ENCODE measurements at places on chromosomes 7 and 10. TPM values are rescaled to one million over a fixed set of nuclear protein-coding genes. Genes with fewer than 3 reads are reported as not detected.

- no peak for DNase-seq
These were observed 5.6 kb downstream of the CH25H start for GRCh38 chr10:89201345-89202032.

GRCh38 chr7:33965183-33965744 is 59.9 kb downstream of the BMPER start:
- DNase-seq = no peak

DNA sequence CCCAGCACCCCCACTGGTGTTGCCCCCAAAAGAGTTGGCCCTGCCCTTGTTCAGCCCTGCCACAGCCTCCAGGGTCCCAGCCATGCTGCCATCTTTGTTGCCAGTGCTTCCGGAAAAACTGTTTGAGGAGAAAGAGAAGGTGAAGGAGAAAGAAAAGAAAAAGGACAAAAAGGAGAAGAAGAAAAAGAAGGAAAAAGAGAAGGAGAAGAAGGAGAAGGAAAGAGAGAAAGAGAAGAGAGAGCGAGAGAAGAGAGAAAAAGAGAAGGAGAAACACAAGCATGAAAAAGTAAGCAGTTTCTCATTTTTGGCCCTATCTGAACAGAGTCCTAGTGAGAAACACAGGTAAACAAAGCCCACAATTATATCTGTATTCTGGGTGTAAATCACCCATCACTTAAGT is 89.0 kb upstream of the GATA3 start:
- DNase-seq = no peak

DNA sequence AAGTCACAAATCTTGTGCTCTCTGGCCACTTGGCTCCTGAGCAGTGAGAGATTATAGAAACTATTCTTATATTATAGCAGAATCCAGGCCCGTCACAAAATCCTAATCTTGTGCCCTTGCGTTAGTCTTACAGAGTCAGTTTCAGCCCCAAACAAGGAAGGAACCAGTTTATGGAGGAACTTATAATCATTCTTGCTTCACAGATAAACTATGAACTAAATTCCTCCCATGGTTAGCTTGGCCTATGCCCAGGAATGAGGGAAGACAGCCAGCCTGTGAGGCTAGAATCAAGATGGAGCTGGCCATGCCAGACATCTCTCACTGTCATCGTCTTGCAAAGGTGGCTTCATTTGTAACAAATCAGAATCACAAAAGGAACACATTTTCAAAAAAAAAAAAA is 199.7 kb upstream of the PITRM1 start:
- no peak for DNase-seq

- no peak for DNase-seq
These were observed 128.5 kb upstream of the CDK1 start for GRCh38 chr10:60649485-60650377.

GRCh38 chr7:69109246-69109645 is 489.0 kb upstream of the AUTS2 start:
- peak; percentile 46 for DNase-seq

GRCh38 chr7:44622342-44623151 is 16.1 kb downstream of the OGDH start:
- DNase-seq = peak; percentile 53

GRCh38 chr7:41637049-41637448 is 65.8 kb downstream of the INHBA start:
- no peak for DNase-seq

DNA sequence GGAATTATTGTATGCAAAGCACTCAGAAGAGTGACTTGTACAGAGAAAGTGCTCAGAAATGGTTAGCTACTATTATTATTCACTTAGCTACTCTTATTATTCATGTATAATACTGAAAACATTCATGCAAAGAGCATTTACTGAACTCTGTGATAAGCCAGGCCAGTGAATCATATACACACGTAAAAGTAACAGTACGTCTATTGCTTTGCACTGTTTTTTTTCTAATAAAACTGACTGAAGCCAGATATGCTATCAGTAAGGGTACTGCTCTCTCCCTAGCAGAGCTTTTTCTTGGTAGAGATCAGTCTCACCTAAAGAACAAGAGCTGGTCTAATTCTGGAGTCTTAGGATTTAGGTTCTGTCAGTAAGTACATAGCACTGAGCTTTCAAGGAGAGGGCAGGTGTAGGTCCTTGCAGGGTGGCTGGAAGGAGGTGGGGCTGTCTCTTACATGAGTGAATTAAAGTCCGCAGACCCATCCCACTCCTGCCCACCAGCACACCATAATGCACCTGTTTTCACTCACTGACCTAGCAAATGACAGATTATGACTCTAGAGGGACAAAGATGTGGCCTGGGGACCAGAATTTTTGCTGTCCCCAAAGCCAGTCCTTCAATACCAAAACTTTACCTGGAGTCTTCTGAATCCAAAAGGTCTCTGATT is 145.9 kb downstream of the ARID5B start:
- DNase-seq = no peak

- no peak for DNase-seq
These were observed 41.9 kb downstream of the C10orf120 start for GRCh38 chr10:122657729-122658128.

DNA sequence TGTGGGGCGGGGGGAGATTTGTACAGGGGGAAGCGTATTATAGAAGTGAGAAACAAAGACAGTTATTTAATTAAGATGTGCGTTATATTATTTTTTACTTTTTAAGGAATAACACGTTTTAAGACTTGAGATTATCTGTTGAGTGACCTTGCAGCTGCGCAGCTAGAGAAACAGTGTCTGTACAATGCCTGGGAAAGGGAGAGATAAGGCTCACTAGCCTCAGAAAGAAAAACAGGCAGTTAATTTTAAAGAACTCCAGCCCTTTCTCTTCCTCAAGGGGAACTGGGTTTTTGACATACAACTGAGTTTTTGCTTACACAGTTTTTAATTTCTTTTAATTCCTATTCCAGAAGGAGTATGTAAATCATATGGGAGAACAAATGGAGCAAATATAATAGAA is 50.7 kb downstream of the LMBR1 start:
- DNase-seq = no peak

DNA sequence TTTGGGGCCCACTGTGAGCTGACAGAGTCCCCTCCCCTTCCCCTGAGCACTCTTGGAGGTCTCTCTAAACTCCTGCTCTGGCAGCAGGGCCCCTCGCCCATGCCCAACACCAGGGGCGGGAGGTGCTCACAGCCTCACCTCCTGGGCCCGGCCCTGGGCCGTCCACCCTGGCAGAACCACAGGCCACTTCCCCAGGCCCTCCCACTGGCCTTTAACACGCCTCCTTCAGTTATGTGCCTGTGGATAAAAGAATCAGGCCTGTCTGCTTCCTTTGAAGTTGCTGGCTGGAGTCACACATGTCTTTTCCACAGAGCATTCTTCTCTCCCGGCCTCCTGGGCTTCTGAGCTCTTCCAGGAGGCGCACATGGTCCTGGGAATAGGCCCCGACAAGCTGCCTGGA is 10.2 kb downstream of the MYL10 start:
- DNase-seq = peak; percentile 64

DNA sequence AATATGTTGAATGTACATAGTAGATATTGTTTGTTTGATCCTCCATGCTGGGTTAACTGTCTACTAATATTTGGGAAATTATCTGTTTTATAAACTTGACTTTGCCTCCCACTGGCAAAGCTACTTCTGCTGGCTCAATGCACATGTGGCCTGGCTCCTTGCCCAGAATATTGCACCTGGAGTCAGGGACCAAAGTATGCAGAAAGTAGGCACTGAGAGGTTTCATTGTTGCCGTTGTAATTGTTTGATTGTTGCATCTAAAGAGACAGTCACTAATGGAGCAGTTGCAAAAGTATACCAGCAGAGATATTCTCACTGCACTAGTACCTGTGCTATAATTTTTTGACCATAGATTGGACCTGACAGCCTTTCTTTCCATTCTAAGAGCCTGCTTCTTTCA is 137.8 kb upstream of the CNTNAP2 start:
- DNase-seq = no peak

- DNase-seq = no peak
These were observed 710.6 kb upstream of the GALNT17 start for GRCh38 chr7:70421319-70421718.

- peak; percentile 88 for DNase-seq
These were observed 24.2 kb upstream of the RASSF4 start for GRCh38 chr10:44935201-44935965.

DNA sequence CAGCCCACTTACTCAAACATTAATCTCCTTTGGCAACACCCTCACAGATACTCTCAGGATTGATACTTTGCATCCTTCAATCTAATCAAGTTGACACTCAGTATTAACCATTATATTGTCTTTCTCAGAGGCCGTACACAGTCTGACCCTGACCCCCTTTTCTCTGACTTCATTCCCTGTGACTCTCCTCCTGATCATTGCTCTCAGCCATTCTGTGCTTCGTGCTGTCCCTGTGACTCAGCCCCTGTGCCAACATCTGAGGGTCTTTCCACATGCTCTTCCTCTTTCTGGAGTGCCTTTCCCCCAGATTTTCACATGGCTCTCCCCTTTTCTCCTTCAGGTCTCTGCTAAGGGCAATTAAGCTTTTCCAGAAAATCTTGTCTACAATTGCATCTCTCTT is 289.0 kb upstream of the PHYHIPL start:
- no peak for DNase-seq

DNA sequence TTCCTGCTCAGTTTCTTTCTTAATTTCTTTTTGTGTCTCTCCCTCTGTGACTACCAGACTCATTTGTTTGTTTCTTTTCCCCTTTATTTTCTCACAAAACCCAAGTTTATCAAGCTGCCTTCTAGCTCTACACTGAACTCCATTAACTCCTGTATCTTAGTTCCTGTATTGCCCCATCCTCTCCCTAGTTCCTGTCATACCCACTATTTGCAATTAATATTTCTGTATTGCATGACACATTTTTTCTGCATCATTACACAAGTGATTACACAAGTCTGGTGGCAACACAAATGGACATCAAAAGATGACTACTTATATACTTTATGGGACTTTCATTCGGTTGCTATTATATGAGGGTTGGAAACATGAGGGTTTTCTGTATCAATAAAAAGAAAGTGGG is 26.9 kb upstream of the OR9A4 start:
- DNase-seq = no peak

DNA sequence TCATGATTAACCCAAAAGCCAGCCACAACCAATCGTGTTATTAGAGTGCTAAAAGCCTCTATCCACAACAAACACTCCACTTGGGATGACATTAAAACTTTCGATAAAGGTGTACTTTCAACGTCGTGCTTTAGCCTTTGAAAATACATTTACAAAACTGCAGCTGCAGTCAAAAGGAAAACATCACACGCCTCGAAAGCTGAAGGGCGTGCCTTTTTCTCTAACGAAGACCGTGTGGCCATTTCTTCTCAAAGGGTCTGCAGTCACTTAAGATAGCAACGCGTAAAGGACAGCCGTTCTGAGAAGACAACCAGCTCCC is 1.1 kb downstream of the ARHGAP12 start:
- no peak for DNase-seq

- DNase-seq = peak; percentile 16
These were observed 941 bp upstream of the LUC7L2 start for GRCh38 chr7:139358541-139359365.

GRCh38 chr7:99123571-99124033 is 20.3 kb downstream of the SMURF1 start:
- no peak for DNase-seq

DNA sequence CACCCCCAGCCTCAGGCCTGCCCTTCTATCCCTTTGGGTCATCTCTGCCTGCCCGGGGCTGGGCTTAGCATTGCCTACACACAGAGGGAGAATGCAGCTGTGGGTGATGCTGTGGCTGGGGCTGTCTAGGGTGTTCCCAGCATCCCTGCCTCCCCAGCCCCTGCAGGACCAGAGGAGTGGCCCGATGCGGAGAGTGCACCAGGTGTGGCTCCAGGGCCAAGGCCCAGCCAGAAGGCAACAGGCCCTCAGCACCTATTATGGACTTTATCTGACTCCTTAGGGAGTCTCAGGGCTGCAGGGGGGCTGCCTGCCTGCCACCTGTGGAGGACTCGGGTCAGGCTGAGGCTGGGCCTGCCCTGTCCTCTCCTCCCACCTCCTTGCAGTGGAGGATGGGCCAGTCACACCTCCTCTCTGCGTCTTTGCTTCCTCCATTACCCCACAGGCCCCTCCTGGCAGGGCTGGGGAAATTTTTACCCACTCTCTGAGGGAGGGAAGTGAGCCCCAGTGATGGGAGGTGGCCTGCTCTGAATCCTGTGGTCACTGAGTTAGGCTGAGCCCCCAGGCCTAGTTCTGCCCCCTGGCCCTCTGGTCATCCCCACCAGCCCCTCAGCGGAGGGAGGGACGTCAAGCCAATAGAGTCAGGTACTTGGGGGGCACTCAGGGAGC is 92.9 kb upstream of the PCBD1 start:
- no peak for DNase-seq

DNA sequence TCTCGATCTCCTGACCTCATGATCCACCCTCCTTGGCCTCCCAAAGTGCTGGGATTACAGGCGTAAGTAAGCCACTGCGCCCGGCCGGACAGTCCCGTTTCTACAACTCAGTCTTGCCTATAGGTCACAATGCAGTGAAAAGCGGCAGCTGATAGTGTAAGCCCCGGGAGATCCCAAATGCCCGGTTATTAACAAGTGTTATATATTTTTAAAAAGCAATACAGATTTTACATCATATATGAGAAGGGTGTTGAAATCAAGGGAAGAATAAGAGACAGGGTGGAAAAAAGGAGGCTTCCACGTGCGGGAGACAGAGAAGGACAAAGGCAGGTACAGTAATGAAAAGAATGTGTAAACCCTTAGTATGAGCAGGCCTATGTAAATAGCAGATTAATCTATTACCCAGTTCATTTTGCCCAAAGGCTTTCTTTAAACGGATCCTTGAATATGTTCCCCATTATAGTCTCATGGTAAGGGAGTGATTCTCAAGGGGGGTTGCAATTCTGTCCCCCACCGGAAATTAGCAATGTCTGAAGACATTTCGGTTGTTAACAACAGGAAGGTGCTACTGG is 170.8 kb downstream of the PDE1C start:
- DNase-seq = no peak

GRCh38 chr10:93319096-93319495 is 163.0 kb downstream of the MYOF start:
- DNase-seq = no peak

The LSM8 gene
- 77.6 TPM for total RNA-seq

The NAMPT gene
- 300 TPM for total RNA-seq

The STOX1 gene
- total RNA-seq = 0.30 TPM

The FAM13C gene
- total RNA-seq = 0.22 TPM

The OR13A1 gene
- 0.15 TPM for total RNA-seq

The ASAH2 gene
- 1.9 TPM for total RNA-seq

The ITPRID1 gene
- not detected for total RNA-seq

The CYP3A7 gene
- total RNA-seq = not detected

The CLCN1 gene
- total RNA-seq = not detected

The TAS2R5 gene
- not detected for total RNA-seq

Data from M059J (cell line).